ENCODE measurements at places on chromosomes 3 and 15.

GRCh38 chr15:69722924-69723323 is 270.3 kb downstream of the RPLP1 start:
- no peak for DNase-seq

DNA sequence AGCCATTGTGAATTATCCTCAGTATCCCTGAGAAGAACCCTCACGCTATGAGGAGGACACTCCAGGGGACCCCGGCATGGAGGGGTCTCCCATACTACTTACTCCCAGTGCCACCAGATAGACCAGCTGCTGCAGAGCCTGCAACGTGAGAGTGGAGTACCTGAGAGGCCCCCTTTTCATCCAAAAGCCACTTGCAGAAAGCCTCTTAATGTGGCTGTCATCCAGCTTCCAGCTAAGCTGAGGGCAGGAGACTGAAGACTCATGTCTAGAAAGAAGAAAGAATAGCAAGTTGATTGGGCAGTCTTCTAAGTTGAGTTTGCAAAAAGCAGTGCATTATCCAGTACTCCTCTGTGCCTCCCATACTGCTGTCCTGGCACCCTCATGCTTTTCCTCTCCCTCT is 27.3 kb upstream of the MNS1 start:
- DNase-seq, result no peak

- DNase-seq, result no peak
These were observed 128.4 kb downstream of the FAM174B start for GRCh38 chr15:92527197-92527596.

DNA sequence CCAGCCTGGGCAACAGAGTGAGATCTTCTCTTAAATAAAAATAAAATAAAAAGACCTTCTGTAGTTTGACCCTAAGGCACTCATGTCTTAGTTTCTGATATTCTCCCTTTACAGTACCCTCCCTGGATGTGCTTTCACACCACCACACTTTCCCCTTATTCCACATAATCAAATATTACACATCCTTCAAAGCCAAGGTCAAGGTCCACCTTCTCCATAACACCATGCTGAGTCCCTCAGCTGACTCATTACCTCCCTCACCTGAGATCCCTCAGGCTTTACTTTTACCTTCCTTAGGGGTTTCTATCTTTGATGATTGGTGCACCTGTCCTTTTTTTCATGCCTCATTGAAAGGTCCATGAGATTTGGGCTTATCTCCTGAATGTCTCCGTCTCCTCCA is 25.5 kb upstream of the MNS1 start:
- no peak for DNase-seq

DNA sequence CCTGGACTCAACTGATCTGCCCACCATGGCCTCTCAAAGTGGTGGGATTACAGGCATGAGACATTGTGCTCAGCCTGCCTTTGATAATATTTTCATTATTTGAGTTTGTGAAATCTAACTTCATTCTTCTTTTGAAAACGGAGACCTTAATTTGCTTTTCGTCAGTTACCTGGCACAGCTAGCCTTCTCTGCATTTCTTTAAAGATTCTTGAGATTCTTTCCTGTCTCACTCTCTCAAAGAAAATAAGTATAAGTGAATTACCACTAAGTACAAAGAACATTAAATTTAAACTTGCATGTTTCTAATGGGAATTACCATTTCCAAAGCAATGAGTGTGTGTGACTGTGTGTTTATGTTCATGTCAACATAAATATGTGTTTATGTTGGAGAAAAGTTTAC is 187.9 kb downstream of the NFKBIZ start:
- DNase-seq, result no peak

DNA sequence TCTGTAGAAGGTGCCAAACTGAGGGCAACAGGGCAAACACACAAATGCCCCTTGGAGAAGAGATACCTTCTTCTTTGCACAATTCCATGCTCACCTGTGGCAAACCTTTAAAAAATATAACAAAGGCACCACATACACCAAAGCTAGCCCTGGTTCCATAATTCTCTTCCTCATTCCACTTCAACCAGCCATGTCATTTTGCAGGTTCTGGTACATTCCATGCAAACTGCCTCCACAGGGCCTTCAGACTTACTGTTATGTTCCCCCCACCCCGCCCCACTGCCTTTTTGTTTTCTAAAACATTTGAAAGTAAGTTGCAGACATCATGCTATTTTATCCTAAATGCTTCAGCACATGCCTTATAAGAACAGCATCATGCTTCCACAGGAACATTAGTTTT is 269.0 kb downstream of the NSUN3 start:
- DNase-seq, result no peak
